ENCODE measurements at places on chromosomes 12 and 14.

DNA sequence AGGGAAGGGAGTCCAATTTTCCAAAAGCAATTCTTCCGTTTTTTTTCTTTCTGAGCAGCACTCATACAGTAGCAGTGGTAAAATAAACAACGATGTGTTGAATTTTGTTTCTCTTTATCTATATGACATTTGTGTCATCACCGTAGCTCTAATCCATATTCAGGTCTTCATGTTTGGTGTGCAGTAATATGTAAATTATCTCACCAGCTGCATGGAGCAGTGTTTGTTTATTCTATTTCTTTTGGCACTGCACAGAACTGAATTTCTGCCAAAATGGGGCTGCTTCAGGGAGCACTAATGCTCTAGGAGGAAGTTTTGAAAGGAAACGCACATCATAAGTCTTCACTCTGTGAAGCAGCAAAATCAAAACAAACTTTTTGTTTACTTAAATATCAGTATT, 130.0 kb upstream of the NPAS3 start:
- DNase-seq, result peak; percentile 23

GRCh38 chr14:22883173-22883976, at the start of gene REM2:
REM2 (plus strand) TSS chr14:22883222; CDS start chr14:22883288, 66 bp downstream.
- DNase-seq, result no peak

DNA sequence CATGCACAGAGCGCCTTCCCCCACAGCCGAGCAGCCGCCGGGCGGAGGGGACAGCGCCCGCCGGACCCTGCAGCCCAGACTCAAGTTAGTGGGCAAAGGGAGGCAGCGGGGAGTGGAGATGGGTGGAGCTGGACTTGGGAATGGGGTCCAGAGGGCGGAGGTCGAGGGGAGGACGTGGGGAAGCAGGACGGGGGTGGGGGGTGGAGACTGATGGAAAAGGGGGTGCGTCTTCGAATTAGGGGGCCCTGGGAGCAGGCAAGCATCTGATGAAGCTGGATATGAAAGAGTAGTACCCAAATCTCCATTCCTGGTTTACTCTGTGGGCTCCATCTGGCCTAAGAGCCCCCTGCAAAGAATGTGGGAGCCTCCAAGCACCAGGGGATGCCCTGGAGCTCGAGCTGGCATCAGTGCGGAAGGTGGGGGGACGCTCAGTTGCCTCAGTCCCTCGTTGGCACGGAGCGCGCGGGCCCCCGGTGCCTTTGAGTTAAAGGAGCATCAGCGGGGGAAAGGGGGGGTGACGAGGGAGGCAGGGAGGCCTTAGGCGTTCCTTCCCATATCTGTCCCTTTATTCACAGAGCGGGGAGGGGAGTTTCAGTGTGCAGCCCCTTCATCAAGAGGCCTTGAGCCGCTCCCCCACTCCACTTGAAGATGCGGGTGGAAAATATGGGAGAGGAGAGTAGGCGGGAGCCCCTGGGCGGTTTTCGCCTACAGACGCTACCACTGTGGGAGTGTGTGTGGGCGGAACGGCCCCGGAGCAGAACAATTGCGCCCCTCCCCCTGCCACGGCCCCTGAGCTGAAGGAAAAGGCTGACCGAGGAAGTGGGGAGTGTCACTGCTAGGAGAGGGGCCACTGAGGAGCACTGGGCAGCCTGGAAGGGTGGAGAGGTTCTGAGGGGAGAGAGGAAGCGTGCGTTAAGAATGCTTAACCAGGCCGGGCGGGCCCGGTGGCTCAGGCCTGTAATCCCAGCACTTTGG, 644 bp downstream of the NAB2 start:
- DNase-seq, result peak; percentile 38

DNA sequence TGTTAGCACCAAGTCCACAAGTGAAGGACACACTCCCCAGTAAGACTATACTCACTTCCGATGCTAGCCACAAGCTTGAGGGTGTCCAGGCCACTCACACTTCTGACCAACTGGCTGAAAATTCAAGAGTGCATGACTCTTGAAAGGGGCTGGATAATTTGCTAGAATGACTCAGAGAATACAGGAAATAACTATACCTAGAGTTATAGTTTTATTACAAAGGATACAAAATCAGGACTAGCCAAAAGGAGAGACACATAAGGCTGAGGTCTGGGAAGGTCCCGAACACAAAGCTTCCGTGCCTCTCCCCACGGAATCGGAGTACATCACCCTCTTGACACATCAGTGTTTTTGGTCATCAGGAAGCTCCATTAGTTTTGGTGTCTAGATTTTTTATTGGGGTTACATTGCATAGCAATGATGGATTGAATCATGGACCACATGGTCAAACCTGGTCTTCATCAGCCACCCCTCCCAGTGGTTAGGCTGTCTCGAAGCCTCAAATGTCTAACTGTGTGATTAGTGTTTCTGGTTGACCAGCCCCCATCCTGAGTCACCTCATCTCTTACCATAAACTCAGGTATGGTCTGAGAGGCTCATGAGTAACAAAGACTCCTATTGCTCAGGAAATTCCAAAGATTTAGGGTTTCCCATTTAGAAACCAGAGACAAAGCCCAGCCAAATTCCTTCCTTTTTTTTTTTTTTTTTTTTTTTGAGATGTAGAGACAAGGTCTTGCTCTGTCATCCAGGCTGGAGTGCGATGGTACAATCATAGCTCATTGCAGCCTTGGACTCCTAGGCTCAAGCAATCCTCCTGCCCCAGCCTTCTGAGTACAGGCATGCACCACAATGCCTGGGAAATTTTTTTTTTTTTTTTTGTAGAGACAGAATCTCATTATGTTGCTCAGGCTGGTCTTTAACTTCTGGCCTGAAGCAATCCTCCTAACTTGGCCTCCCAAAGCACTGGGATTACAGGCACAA, 472.0 kb upstream of the TBX3 start:
- DNase-seq, result peak; percentile 99

- DNase-seq, result peak; percentile 24
Observed at GRCh38 chr12:121005346-121005815, 10.9 kb downstream of the C12orf43 start.

- DNase-seq, result no peak
Observed at GRCh38 chr14:101634850-101635748, 73.8 kb downstream of the DIO3 start.

DNA sequence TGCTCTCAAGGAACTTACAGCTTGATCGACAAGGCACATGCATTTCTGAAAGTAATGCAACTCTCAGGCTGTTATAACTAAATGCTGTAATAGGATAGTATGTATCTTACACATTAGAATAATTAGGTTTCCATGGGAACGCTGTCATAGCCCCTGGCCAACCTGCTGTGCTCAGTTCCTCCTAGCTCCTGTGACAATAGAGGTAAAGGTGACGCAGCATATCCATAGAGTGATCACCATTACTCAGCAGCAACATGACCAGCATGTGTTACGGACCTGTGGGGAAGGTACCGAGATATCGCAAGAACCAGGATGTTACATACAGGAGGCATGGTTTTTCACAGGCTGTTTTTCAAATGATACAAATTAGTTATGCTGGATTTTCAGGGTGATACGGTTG, 150.7 kb downstream of the CAND1 start:
- DNase-seq, result no peak

DNA sequence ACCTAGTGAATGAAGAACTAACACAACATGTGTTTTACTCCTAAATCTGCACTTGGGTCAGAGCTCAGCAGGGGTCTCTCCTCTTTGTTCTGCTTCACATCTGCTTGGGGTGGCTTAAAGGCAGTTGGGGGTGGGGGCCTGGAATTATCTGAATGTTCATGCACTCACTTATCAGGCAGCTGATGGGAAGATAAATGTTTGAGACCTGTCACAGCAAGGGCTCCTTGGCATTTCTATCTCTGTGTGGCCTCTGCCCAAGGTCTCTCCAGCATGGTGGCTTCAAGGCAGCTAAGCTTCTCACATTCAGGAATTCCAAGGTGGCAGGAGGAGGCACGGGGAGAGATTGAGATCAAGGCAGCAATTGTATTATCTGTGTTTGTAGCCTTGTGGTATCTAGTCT, 6.4 kb upstream of the HMGA2 start:
- DNase-seq, result no peak

- DNase-seq, result peak; percentile 52
Observed at GRCh38 chr14:68574906-68575305, 218.0 kb downstream of the ZFP36L1 start.

GRCh38 chr12:123111498-123112165, 39.3 kb downstream of the PITPNM2 start:
- DNase-seq, result no peak

Measured in HFFc6 (cell line).